Cardiac muscle cell (in vitro differentiated cells and primary cell): ENCODE measurements at places on chromosomes 13 and 19. TPM values are rescaled to one million over a fixed set of nuclear protein-coding genes. Genes with fewer than 3 reads are reported as not detected.

The CD79A gene
- total RNA-seq = 0.11 TPM in 1 of 2 replicates, not detected in the other

DNA sequence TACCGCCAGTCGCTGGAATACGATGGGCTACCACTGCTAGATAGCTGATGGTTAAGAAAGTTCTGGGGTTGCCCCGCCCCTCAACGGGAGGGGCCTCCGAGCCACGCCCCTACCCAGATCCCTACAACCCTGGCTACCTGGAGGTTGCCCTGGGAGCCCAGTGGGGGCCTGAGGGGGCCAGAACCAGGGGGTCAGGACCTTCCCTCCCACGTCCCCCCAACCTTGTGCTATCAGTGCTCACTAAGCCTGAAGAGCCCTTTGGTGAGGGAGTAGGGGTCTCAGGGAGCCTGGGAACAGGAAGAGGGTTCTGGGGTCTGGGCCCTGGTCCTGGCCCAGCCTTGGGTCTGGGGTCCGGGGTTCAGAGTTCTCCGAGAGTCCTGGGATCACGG is 8.9 kb downstream of the OCEL1 start:
- no peaks in the 10 kb centered on the region for H3K27me3 ChIP-seq
- DNase-seq = peak; percentile 52
- H3K4me1 ChIP-seq = peaks cover 13% of the 10 kb centered on the region
- H3K4me3 ChIP-seq = peak overlapping the region; percentile 9
- peaks cover 22% of the 10 kb centered on the region for H3K36me3 ChIP-seq
- peak overlapping the region; percentile 21 for H3K27ac ChIP-seq

The FAM216B gene
- total RNA-seq = not detected in 2 replicates

DNA sequence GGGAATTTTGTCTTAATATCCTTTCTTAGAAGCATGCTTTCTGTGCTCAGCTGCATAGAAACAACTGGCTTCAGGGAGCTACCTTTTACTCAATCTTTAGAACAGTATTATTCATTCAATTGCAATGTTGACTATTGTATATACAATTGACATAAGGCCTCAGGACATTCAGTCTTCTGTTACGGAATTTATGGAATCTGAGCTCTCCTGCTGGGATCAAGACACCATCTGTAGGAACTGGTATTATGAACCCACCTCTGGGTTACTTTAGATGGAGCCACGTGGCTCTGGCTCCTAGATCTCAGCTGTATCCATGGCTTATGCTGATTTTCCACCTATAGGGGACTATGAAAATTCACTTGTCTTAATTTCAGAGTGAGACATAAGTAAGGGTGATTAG is 716.2 kb upstream of the GPC6 start:
- H3K27me3 ChIP-seq = no peaks in the 10 kb centered on the region
- no peaks in the 10 kb centered on the region for H3K36me3 ChIP-seq
- H3K4me3 ChIP-seq = no peak overlapping the region
- no peak for DNase-seq

The PALM gene
- 63.5 and 105 TPM in 2 replicates for total RNA-seq

DNA sequence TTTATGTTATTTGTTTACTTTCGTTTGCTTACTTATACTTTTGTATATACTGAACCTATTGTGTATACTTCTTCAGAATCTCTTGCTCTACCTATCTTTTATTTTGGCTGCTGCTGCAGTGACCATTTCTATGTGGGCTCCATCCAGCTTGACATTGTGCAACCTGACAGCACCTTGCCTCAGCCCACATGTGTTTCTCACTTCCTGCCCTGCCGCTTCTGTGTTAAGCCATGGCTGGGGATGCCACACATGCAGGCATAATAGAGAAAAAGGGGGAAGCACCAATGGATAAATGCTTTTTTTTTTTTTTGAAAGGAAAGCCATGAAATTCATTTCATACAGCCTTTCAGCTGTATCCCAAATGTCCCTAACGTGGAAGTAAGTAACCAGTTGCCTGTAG is 147.6 kb downstream of the RBM26 start:
- no peak overlapping the region for H3K27ac ChIP-seq
- H3K27me3 ChIP-seq = no peaks in the 10 kb centered on the region
- H3K4me1 ChIP-seq = no peaks in the 10 kb centered on the region
- H3K4me3 ChIP-seq = no peak overlapping the region
- DNase-seq = no peak
